Hair follicular keratinocyte (primary cell): ENCODE measurements at places on chromosomes 7 and 10. TPM values are rescaled to one million over a fixed set of nuclear protein-coding genes. Genes with fewer than 3 reads are reported as not detected.

The PON3 gene
- 3.2 and 4.7 TPM in 2 replicates for total RNA-seq

The CYP3A4 gene
- not detected in 2 replicates for total RNA-seq

The TACR2 gene
- total RNA-seq, result not detected in 2 replicates

The WNT16 gene
- not detected in 2 replicates for total RNA-seq
